ENCODE measurements at places on chromosomes 4 and X.

DNA sequence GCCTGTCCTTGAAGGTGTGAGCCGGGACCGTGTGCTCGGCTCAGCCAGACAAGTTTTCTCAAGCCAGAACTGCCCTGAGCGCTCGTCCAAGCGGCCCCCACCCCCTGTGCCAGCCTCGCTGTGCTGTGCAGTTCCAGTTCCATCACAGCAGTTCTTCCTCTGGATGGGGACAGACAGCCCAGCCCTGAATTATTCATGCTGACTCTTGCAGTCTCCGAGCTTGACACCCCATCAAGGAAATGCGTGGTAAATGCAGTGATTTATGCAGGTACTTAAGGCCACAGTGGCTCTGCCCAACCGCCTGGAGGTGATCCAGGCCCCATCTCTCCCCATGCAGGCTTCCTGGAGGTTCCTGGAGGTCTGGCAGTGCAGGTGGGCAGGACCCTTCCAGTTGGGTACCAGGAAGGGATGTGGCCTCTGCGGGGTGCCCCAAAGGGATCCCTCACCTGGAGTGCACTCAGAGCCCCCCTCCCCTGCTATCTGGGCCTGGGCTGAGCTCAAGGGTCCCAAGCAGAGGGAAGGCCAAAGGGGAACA lies 44.8 kb upstream of the HMX1 start:
- no peak for DNase-seq

GRCh38 chr4:139735381-139736273 lies 70.0 kb downstream of the MGST2 start:
- no peak for DNase-seq

GRCh38 chrX:136598631-136599030 lies 49.3 kb upstream of the CD40LG start:
- DNase-seq: no peak

GRCh38 chr4:158532556-158533231 lies 11.0 kb downstream of the RXFP1 start:
- no peak for DNase-seq
